ENCODE measurements at places on chromosomes 1 and 21. TPM values are rescaled to one million over a fixed set of nuclear protein-coding genes. Genes with fewer than 3 reads are reported as not detected.

DNA sequence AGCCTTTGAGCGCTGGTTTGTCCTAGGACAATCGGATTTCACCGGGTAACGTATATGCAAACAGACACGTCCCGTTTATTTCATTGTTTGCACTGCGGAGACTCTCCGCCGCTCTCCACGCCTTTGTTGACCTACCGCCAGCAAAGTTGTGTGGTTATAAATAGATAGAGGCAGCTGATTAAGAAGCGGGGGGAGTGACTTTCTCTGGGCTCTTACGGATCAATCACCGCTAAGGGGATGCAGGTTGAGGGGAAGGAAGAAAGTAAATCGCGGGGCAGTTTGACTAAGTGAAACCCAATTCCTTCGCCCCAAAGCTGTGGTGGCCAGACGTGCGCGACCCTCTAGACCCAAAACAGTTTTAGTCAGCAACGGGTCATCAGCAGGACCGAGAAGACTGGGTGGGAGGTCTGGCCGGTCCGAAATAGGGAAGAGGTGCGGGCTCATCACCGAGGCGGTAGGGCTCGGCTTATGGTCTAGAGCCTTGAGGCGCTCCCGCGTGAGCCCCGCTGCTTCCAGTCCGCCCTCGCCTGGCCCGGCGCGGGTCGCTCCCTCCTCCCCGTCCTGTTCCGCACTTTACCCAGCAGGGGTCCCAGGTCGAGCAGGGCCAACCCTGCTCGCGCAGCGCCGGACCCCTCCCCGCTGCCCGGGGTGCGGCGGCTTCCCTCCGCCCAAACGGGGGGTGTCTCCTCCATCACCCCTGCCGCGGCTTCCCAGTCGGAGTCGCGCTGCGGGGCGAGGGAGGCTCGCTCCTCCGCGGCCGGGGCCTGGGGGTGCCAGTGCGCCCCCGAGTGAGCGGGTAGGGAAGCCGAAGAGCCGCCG, 120.8 kb upstream of the RRP15 start:
- no peak for DNase-seq

DNA sequence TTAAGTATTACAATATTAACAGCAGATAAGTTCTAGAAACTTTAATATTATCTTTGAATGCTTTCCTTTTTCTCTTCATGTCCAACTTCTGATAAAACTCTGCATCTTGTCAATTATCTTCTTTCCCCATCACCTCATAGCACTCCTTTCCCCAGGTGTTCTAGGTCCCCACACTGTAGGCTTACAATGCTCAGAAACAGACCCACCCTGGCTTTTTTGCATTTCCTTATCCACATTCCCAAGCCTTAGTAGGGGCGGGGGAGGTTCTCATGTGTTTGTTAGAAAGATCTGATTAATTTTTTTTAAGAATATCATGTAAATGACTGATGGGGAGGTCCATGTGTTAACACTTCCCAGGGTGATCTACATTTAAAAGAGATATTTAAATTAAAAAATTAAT, 63.9 kb downstream of the PLPPR4 start:
- DNase-seq, result no peak

DNA sequence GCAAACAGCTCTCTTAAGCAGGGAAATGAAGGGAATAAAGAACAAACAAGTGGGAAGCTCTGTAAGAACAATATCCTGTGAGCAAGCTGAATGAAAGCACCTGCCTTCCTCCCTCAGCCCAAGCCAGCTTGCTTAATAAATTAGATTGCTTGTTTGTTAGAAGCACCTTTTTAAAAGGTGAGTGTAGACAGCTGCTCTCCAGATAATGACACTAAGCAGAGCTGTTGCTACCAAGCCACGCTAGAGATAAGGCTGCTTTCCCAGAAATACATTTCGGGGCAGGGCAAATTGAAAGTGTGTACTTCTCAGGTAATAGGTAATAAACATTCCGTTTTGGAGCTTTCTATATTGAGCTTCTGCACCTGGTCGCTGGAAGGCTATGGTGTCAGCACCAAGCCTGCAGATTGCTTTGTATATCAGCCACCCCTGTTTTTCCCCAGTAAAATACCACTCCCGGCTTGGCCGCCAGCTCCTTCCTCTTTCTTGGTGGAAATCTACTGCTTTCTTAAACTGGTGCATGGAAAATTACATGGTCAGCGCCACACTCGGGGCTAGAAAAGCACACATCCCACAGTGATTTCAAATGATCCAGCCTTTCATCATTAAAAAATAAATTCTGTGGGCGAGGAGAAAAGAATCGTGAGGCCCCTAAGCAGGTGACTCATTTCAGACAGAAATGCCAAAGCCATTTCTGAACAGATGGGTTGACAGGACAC, 151.3 kb downstream of the ETS2 start:
- peak; percentile 6 for DNase-seq

DNA sequence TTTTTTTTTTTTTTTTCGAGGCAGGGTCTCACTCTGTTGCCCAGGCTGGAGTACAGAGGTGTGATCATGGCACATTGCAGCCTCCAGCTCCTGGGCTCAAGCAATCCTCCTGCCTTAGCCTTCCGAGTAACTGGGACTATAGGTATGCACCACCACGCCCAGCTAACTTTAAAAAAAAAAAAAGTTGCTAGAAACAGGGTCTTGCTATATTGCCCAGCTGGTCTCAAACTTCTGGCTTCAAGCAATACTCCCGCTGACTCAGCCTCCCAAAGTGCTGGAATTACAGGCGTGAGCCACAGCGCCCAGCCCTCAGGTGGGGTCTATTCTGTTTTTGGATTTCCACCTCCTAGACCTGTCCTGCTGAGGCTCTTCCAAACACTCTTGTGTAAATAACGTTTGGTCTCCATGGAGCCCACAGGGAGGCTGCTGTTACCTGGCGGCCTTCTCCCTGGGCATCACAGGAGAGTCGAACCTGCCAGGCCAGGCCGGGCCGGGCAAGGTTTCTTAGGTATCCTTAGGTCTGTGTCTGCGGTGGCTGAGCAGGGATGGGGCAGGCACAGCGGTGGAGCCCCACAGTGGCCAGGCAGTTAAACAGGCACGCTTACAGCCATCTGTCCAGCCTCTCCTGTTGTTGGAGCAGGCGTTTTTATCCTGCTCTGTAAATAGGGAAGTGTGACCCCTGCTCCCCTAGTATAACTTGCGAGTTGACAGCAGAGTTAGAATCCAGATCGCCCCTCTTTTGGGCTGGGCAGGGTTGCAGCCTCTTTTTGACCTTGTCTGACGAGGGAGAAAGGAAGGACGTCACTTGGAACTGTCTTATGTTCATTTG, 18.8 kb downstream of the PLEKHM2 start:
- DNase-seq, result peak; percentile 45

The ZNF695 gene
- 8.7 TPM for total RNA-seq

Data from MCF 10A (cell line).